ENCODE measurements at places on chromosomes 3 and 15. TPM values are rescaled to one million over a fixed set of nuclear protein-coding genes. Genes with fewer than 3 reads are reported as not detected.

DNA sequence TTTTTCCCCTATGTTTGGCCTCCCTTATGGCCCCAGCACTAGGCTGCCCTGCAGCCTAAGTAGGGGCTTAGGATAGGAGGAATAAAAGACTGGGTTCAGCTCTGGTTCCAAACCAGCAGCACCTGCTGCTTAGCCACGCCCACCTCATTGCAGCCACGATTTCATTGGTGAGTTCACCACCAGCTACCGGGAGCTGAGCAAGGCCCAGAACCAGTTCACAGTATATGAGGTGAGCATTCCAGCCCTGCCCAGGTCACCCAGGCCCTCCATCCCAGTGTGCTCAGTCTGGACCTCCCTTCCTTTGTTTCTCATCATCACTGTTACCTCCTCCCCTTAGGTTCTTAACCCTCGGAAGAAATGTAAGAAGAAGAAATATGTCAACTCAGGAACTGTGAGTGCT is 11.5 kb downstream of the CPNE9 start:
- DNase-seq, result no peak

DNA sequence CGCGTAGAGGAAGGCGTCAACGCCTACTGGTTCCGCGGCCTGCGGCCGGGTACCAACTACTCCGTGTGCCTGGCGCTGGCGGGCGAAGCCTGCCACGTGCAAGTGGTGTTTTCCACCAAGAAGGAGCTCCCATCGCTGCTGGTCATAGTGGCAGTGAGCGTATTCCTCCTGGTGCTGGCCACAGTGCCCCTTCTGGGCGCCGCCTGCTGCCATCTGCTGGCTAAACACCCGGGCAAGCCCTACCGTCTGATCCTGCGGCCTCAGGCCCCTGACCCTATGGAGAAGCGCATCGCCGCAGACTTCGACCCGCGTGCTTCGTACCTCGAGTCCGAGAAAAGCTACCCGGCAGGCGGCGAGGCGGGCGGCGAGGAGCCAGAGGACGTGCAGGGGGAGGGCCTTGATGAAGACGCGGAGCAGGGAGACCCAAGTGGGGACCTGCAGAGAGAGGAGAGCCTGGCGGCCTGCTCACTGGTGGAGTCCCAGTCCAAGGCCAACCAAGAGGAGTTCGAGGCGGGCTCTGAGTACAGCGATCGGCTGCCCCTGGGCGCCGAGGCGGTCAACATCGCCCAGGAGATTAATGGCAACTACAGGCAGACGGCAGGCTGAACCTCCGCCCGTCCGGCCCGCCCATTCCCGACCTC is 4.1 kb downstream of the ISLR2 start:
- DNase-seq, result no peak

DNA sequence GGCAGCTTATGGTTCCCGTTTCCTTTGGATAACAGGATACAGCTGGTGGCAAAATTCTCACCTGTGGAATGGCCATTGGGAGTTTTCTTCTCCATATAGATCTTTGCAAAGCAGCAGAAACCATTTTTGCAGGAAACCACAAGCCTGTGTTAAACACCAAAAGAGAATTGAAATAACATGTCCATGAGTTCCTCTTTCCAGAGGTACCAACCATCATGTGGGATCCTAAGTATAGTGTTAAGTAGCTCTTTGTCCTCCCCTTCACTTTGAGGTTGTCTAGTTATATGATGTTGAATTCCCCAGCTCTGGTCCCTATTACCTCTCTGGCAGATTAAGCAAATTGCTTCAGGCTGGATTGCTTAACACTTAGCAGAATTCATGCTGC is 94.9 kb downstream of the AKAP13 start:
- DNase-seq, result no peak

- DNase-seq, result no peak
These were observed 176.8 kb downstream of the MEGF11 start for GRCh38 chr15:66076591-66077319.

DNA sequence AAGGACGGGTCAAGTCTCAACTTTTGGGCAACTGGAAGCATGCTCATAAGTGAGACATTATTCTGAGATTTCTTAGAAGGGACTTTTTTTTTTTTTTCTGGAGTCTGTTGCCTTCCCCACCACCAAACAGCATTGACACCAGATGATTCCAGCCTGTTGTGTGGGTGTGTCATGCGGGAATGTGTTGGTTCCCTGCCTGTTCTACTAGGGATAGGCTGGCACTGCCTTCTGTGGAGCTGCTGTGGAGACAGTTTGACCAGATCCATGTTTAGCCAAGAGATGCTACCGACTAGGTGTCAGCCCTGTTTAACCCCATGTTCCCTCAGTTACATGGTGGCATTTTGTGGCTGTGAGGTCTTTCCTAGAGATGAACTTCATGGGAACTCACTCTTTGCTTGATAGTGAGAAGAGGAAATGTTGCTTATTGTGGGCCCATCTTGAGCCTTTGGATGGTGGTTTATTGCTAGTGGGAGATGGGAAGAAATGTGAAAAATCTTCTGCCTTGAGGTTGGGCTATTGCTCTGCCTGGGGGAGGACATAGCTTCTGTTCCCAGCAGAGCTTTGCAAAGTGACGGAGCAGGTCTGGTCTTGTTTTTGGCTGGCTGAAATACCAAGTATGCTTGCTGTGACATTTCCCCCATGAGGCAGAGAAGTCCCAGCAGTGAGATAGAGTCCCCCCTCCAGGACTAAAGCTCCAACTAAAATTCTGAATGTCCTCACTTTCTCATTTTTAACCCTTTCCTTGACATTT is 31.3 kb downstream of the TRAK1 start:
- no peak for DNase-seq

GRCh38 chr3:86594838-86595237 is 396.1 kb downstream of the VGLL3 start:
- no peak for DNase-seq

DNA sequence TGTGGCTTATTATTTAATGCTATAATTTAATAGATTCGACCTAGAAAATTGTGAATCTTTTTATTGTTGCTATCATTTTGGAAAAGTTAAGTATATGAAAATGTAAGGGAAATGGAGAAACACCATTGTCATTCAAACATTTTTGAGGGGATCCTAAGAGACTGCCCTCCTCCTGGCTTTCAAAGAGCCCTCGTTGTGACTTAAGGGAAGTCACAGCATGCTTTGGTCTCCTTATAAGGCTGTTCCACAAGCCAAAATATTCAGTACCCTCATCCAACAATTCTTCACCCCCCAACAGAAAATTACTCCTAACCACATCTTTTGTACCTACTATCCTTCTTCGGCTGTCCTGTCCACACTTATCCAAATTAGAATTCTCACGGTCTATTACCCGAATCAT is 140.2 kb downstream of the GBE1 start:
- DNase-seq, result no peak

DNA sequence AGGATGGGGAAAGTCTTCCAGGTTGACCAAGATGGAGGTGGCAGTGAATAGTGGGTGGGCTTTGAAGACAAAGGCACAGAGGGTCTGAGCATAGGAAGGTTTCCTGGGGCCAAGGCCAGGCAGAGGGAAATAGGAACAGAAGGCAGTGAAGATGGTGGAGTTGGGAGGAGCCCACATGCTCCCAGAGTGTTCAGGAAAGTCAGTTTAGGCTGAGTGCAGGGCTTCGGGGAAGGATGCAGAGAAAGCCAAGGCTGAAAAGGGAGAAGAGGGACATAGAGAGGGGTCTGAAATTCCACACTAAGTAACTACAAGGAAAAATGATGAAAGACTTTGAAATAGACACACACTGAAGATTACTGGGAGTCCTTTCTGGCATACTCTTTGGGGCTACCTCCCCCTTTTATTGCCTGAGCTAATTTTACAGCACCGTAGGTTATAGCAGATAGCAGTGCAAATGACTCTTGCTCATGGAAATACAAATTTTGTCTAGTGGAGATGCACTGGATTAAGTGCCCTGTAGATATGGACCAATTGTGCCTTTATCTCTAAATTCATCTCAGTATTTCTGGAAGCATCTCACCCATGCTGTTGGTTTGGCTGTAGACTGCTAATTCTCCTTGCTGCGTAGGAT is 3.8 kb downstream of the CX3CR1 start:
- no peak for DNase-seq

- no peak for DNase-seq
These were observed 142.8 kb downstream of the TGFBR2 start for GRCh38 chr3:30749230-30749629.

- DNase-seq, result no peak
These were observed 267.9 kb upstream of the THBS1 start for GRCh38 chr15:39312984-39313383.

DNA sequence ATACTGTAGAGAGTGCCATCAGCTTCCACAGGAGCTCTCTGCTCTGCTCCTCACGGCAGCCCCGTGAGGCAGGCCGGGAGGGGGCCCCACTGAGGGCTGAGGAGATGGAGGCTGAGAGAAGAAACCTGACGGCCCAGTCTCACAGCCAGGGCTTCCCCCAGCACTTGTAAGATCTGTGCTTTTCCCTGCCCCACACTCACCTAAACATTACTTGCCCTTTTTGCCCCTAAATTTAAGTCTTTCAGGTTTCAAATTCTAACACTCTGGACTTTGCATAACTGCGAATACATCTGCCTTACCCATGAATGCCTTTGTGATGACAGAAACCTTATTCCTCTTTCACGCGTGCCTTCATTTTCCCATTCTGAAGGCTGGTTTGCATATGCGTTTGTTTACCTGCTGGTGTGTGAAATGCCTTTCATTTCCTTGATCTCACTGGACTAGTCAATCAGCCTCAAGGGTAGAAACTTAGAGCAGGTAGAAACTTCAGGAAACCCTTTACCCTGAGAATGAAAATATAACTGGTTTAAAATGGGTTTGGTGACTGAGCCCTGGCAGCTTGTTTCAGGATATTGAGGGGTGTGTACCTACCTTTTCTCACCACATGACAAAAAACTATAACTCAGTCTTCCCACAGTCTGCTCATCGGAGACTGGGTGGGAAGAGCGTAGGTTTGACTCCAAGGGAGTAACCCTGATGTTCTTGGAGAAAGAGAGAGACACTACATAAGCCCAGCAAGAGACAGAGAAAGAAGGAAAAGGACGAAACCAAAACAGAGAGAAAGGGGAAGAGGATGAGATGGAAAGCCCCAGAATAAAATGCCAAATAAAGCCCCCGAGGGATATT is 20.1 kb downstream of the SLC12A8 start:
- DNase-seq, result no peak

GOLGA8G gene
- not detected for total RNA-seq

GRIP2 gene
- not detected for total RNA-seq

NPAP1 gene
- not detected for total RNA-seq

FOXL2 gene
- total RNA-seq, result 0.07 TPM

CELF6 gene
- total RNA-seq, result not detected

ABI3BP gene
- total RNA-seq, result 14.5 TPM
